ENCODE measurements at places on chromosomes 6 and 20. TPM values are rescaled to one million over a fixed set of nuclear protein-coding genes. Genes with fewer than 3 reads are reported as not detected.

DNA sequence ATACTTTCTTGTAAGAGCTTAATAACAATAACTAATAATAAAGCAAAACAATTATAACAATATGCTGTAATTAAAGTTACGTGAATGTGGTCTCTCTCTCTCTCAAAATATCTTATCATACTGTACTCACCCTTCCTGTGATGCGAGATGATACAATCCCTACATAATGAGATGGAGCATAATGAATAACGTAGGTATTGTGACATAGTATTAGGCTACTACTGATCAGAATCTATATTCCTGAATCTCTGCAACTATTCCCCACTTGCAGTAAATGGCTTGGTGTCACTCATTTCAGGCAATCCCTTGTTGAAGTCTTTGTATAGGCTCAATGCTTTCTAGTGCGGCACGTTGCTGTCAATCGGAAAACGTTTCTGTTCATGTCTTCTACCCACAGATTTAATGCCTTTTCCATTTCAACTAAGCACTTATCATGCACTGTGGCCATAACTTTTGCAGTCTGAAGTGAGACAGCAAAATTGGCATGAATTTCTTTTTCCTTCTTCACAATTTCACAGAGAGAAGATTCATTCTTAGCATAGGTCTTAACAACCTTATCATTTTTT lies 32.3 kb downstream of the MOXD1 start:
- DNase-seq, result no peak

DNA sequence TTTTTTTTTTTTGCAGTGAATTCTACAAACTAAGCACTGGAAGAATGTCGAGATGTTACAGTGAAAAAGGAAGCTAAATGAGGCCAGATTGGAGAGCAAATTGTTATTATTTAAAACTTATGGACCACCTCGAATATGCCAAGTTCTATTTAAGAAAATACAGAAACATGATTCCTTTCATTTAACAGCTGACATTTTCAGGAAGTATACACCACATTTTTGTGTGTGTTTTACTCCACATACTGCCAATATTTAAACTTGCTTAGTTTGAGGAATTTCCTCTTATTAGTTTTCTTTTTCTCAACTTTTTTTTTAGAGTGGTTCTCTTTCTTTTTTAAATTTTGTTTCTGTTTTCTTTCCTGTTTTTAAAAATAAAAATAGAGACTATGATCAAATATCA lies 37.0 kb upstream of the GCLC start:
- no peak for DNase-seq

DNA sequence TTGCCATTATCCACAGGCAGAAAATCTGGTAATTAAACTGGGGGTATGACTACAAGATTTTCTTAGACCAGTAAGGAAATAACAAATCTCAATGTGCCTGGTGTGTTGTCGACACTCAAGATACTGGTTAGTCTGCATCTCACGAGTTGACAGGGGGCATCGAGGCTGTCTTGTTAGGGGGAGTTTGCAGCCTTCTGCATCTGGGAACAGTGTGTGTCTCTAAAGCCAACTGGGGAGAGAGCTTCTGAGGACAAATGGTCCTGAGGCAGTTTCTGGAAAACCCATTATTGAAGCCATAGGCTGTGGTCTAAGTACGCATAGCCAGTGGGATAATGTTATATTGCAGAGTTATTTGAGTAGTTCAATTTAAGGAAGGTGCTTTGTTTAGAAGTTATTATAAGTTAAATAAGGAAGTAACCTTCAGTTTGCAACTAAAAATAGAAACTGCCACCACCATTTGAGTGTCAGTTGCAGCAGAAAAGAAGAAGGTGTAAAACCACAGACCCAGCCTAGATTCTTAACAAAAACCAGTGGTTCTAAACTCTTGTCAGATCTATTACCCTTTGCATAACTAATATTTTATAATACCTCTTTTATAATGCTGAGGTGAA lies 15.4 kb upstream of the MAPK13 start:
- DNase-seq, result no peak

DNA sequence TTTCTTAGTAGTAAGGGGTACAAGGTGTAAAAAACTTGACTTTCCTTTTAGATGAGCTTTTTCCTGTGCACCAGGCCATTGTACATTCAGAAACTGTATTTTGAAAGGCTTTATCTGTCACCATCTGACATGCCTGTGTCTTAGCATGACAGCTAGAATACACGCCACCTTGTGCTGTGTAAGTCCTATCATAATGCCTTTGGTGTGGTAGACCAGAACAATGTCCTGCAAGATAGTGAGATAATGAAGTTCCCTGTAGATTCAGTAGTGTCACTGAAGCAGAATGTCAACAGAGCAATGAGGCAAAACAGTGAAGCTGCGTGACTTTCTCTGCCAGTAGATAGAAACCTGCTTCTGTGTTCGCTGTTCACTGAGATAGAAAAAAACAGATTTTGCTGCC lies 105.8 kb downstream of the JAG1 start:
- no peak for DNase-seq

DNA sequence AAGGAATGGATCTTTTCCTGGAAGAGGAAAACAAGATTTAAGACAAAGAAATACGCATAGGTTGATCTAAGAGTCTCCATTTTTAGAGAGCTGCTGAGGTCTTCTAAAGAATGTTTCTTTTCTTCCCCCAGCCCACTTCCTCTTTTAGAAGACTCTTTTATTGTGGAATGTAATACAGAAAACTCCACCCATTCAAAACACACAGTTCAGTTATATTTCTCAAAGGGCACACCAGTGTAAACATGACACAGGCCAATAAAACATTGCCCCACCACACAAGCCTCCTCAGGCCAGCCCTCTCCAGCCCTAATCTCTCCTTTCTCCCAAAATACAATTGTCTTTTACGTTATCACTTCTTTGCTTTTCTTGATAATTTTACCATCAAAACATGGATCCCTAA lies 42.8 kb downstream of the SLC35B3 start:
- DNase-seq, result no peak

PRR18 gene
- total RNA-seq, result 0.18 TPM

DNA sequence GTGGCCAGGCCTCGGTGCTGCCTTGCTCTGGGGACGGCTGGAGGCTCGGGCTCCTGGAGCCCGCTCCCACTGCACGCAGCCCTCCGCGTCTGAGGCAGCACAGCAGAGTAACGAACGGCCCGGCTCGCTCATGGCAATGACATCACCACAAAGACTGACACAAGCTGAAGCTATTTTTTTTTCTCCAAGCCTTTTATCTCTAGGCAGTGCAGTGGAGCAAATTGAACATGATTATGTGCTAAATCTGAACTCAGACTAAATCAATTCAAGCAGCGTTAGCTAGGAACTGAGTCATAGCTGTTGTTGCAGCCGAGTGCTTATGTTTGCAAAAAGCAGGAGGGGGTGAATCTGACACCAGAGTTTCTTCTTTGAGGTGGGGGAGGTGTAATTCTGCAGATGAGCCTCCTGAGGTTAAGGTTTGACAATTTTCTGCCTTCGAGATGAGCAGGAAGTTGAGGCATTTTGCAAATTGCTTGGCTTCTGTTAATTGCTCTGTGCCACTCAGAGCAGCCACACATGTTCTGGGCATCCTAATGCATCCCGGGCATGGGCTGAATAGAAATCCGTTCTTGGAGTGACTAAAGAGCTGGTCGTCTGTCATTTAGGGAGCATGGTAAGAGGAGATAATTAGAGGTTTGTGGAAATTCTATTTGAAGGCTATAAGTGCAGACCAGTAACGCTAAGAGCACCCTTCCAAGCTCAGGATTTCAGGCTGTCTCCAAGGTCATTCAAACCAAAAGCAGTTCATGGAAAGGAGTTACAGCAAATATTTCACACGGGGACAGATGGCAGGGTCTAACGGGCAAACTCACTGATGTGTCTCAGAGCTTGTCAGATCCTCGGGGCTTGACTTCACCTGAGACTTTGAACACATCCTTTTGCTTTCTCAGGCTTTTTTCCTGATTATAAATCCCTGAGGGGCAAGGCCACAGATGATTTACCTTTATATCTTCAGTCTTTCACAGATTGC lies 155.1 kb upstream of the ENPP5 start:
- DNase-seq, result peak; percentile 24

CASS4 gene
- total RNA-seq, result 3.7 TPM

DNA sequence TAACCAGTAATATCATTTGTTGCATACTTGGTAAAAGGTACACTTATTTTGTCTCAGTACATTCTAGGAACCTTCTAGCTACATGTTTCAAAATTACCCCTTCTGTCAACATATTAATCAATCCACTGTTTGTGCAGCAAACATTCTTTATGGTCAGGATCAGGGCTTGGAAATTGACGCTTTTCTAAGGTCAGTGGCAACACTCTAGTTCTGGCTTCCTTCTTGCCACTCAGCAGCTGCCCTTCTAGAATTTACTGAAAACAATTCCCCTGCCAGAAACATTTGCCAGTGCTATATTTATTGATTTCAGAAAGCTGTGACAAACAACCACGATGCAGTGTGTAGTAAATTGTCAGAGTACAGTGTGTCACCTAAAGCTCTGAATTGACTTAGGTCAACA lies 84.7 kb upstream of the FBXL4 start:
- no peak for DNase-seq

PHACTR1 gene
- total RNA-seq, result 6.4 TPM

DNA sequence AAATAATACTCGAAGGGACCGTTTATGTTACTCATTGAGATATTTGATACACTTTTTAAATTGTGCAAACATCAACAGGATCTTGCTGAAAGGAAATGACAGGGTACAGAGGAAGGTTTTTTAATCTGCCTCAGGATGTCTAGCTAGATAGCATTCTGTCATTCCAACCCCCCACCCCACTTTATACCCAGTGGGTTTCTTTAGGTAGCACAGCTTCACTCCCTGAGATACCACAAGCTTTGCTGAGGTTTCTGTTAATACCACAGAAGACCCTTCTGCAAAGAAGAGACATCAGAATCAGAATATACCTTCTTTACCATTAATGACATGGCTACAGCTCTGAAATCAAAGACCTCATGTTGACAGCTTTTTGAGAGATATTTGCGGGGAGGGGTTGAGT lies 1.3 kb downstream of the PHACTR2 start:
- peak; percentile 51 for DNase-seq

DNA sequence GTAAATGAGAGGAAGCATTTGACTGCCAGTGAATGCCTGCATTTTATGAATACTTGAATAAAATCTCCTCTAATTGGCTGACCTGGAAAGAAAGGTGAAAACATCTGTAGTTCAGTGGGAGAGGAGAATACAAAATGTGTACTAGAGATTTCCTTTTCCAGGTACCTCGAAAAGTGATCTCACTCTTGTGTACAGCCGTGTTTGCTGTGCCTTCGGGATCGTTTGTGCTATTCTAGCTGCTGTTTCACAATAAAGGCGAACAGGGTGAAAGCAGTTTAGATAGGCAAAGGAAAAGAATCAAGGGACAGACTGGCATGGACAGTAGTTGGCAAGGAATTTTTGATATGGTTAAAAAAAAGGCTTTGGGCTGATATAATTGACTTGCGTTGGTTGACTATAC lies 112.3 kb downstream of the ARID1B start:
- DNase-seq, result no peak

- no peak for DNase-seq
Observed at GRCh38 chr6:42190554-42191183, 4.1 kb downstream of the GUCA1B start.

DNA sequence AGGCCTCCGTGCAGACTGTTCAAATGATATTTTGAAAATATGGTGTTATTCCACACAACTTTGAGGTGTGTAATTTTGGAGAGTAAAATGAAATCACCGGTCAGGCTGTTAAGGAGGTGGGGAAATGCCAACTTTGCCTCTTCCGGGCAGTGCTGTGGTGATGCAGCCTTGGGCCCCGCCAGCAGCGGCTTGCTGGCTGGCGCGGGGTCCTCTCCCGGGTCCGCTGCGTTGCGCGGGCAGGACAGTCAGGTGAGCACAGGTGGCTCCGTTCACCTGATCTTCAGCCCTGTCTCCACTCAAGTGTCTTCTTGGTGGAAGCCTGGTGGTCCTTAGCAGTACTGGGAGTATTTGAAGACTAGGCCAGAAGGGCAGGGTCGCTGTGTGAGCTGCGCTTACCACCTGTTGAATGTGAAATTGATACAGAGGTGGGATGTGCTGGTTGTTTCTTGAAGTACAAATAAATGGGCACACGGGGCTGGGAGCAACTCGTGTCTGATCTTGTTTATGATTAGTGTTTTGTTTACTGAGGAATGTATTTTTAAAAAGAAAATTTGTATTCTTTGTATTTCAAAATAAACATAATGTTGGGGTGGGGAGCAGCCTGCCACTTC lies 184.2 kb downstream of the ARID1B start:
- no peak for DNase-seq

ETV7 gene
- total RNA-seq, result 20.4 TPM

DNA sequence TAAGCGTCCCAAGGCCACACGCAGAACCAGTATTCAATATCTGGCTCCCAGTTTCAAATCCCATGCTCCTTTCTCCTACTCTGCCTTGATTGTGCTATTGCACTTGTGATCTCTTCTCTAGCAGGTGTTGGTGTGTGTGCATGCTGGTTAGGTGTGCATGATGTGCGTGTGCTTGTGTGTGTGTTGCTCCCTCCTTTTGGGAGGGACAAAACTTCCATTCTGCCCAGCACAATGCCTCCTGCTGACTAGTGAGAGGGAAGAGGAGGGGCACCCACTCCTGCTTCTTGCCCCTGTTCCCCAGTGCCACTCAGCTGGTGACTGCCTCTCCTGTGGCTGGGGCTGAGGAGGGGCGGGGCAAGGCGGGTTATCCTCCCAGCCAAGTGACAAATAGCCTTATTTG lies 19.7 kb downstream of the CD40 start:
- no peak for DNase-seq

DZANK1 gene
- total RNA-seq, result not detected

PTGIS gene
- 24.8 TPM for total RNA-seq

ZNF334 gene
- total RNA-seq, result 3.2 TPM

DNA sequence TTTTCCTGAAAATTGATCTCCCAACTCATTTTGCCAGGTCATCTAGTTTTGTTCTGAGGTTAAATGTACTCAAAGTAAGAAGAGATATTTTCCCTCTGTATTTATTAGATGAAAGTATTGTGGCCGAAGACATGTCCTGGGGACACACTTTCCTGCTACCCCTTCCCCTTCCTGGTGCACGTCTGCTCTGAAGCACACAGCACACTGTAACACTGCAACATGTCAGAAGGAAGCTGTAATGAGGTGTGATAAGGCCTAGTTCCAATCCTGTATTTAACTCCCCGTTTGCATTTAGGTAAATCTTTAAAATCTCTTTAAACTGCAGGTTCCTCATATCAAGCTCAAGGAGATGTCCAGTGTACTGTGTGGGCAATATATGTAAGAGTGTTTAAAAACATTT lies 99.4 kb downstream of the HDGFL1 start:
- DNase-seq, result no peak

- DNase-seq, result no peak
Observed at GRCh38 chr6:18247002-18247401, 17.3 kb downstream of the DEK start.
